ENCODE measurements at places on chromosomes 11 and 22.

DNA sequence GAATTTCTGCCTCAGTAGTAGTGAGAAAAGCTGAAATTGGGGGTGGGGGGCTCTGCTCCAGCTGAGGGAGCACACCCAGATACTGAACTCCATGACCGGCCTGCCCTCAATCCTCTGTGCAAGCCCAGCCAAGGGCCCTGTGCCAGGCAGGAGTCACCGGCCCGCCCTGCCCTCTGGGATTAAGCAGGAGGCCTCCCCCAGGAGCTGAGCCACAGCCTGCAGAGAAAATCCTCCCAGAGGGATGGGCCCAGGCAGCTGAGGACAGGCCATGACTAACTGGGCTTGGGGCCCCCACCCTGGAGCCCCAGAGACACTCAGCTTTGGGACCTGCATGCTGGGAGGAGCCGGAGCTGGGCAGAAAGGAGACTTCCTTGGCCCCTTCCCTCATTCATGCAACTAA, 48.8 kb downstream of the MN1 start:
- no peak for DNase-seq

- no peak for DNase-seq
Observed at GRCh38 chr11:78910322-78910721, 335.7 kb upstream of the NARS2 start.

- no peak for DNase-seq
Observed at GRCh38 chr22:41021613-41022454, 70.6 kb upstream of the EP300 start.

GRCh38 chr11:126101251-126101929, 38.7 kb upstream of the CDON start:
- DNase-seq = no peak

GRCh38 chr11:94450048-94450447, 43.6 kb downstream of the MRE11 start:
- no peak for DNase-seq

DNA sequence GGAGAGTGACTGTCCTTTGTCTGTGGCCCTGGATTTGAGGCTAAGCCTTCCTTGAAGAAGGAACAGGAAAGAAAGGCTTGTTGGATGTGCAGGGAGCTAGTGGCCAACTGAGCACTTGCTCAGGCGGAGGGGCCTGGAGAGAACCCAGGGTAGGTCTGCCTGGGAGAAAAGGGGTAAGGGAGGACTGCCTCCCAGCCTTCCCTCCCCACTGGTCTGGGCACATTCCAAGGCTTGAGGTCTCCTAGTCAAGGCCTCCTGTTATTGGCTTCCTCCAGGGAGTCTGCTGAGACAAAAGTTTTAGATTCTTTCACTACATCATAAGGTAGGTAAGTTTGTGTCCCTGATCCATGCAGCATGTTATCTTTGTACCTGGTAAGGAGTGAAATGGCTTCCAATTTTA, 15.2 kb downstream of the KCNQ1OT1 start:
- DNase-seq = no peak

- no peak for DNase-seq
Observed at GRCh38 chr22:25125693-25126357, 73.8 kb upstream of the CRYBB3 start.

GRCh38 chr11:96152623-96153022, 190.4 kb downstream of the MAML2 start:
- DNase-seq = no peak

GRCh38 chr11:11844272-11844671, 2.5 kb downstream of the USP47 start:
- no peak for DNase-seq

DNA sequence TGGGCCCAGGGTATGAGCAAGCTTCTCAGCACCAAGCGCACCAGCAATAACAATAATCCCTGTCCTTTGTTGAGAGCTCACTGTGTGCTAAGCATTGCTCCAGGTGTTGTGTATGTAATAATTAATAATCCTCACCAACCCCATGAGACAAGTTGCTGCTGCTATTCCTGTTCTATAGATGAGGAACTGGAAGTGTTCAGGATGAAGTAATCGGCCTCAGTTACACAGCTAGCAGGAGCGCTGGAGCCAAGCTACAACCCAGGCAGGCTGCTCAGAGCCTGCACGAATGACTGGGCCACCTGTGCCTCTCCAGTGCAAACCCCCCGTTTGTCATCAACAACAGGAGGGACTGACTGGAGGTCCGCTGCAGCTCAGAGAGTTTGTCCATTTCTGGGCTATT, 35.2 kb upstream of the CECR2 start:
- DNase-seq = no peak

DNA sequence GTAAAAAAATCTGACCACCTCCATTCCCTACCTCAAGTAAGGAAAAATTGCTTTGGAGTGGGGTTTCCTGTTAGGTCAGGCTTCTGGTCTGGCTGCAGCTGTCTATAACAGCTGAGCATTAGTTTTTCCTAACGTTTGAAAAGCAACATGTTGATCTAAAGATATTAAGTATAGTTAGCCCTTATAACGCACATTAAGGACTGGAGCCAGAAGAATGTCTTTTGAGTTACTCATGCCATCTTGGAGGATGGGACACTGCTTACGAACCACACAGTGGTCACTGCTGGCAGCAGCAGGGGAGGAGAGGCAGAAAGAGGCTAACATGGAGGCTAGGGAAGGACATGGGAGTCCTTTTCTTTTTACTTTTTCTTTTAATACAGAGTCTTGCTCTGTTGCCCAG, 44.1 kb upstream of the GDPD4 start:
- no peak for DNase-seq

DNA sequence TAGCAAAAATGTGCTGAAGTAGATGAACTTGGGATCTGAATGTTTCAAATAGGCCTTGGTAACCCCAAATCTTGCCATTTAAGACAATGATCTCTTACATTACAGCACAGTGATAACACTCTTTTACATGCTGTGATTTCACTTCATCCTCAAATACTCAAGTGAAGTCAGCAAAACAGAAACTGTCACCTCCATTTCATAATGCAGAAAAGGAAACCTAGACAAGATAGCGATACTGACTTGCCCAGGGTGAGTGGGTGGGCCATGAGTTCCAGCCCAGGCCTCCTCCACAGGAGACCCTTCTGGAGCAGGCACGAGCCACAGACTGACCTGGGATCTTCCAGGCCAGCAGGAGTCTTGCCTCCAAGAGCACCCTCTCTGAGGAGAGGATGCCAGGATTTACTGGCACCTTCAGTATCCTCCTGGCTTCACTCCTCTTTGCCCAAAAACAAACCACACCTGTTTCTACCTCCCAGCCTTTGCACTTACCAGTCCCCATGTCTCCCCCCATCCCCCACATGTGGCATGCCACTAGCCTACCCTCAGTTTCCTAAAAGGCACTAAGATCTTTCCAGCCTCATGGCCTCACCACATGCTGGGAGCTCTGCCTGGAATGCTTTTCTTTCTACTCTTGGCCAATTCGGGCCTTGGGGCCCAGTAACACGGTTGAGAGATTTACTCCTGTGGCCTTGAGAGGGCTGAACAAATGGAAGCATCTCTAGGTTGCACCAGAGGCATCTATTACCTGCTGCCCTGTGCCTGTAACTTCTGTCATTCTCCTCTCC, 1.9 kb upstream of the DGAT2 start:
- no peak for DNase-seq

GRCh38 chr22:19740586-19740985, 17.2 kb downstream of the GP1BB start:
- no peak for DNase-seq

DNA sequence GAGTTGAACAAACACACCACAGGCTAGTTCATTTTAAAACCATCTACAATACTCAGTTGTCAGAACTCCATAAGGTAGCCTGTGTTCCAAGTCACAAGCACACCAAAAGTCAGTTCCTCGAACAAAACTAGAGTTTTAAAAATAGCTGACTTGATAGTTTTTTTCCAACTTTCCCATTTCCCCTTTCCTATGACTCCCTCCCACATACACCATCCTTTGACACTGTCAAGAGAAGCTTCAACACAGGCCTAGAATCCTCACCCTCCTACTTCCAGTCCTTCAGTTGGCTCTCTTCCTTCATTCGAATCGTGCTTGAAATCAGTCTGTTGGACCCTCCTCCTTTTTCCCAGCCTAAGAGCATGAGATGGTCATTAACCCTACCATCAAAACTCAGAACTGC, 105.7 kb upstream of the AKIP1 start:
- DNase-seq = no peak

- DNase-seq = no peak
Observed at GRCh38 chr11:107669893-107670601, 41.8 kb downstream of the SLN start.

DNA sequence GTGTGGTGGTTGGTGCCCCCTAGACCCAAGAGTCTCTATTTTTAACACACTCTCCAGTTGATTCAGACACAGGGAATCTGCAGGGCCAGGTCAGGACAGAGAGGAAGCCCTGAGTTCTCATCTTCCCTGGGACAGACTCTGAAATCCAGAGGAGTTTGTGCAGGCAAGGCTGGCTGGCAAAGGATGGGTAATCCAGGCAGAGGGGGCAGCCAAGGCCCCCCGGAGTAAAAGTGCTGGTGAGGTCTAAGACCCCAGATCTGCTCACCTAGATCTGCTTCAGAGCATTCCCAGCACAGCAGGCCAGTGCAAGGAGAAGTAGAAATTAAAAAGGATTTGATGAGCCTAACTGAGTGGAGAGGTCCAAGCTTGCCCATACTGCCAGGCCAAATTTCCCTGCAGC, 40.6 kb upstream of the MN1 start:
- DNase-seq = no peak

- DNase-seq = no peak
Observed at GRCh38 chr11:77267962-77268361, 33.5 kb downstream of the GDPD4 start.

DNA sequence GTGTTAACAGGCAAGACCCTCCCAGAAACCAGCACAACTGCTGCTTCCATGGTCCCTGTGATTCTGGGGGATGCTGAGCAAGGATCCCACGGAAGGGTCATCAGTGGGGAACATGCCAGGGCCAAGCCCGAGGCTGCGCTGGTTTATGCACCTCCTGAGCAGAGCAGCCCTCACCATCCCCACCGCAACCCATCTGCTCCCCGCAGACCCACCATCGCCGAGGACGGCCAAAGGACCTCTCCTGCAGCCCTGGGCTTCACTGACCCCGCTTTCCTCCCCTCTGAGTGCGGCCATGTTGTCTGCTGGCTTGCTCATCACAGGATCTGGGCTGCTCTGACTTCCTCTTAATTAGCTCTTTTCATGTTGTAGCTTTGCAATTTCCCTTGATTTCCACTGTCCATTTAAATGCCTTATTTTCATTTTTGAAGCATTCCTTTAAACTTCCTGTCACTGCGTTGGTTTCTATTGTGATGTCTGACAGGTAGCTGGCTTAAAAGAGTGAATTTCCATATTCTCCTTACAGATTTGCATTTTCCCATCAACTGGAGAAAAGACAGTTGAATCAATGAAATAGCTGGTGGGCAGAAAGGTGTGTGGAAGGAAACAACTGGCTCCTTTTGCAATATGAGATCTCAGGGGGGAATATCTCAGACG, 14.9 kb downstream of the TP53AIP1 start:
- no peak for DNase-seq

DNA sequence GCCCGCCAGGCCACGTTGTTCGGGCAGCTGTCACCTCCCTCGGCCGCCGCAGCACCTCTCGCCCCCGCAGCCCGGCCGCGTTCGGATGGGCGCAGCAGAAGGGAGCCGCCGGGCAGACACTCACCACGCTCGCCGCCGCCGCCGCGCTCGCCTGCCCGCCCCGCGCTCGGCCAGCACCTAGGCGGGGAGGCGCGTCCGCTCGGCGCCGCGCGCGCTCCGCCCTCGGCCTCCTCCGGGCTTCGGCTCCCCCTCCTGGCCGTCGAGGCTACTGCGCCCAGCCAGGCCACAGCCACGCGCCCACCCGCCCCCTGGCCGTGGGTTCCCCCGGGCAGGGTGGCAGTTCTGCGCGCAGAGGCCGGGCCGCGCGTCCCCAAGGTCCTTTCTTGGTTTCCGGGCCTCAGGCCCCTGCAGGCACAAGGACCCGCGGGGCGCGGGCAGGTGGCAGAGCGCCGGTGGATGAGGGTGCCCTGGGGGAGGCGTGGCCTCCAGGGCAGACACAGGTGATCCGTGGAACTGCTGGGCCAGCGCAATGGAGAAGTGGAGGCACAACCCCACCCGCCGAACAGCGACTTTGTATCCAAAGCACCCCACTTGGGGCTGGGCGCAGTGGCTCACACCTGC, at the start of gene SLC25A22:
Gene SLC25A22 (minus strand): TSS at position 189 of the 621 bp plus-strand sequence. CDS start 3,275 bp downstream, outside the sequence.
- peak; percentile 65 for DNase-seq

GRCh38 chr11:78649361-78650215, 74.9 kb upstream of the NARS2 start:
- no peak for DNase-seq

DNA sequence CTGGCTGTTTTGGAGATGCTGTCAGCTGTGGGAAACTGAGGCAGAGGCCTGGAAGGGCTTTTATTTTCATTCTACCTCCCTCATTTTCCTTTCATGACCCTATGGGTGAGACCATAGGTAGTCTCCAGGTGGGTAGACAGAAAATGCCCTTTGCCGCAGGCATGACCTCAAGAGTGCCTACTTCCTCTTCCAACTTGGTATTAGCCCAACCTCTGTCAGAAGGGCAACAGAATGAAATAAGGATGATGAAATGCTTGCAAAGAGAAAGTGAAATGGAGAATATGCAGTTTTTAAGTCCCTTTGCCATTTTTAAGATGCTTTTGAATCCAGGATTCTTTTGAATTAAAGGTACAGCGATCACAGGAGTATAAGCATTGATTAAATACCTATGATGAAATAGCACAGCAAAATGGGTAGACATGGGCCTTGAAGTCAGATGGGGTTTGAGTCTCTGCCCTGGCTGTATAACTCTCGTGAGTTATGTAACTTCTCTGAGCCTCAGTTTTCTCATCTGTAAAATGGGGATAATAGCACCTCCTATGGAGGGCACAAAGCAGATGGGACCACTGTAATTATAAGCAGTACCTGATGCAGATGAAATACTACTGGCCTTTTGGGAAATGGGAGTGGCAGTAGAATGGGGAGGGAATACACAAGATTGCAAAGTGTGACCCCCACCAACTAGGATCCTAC, 3.7 kb downstream of the ASPHD2 start:
- DNase-seq = no peak

- DNase-seq = no peak
Observed at GRCh38 chr11:61418136-61418535, 11.6 kb downstream of the CPSF7 start.

DNA sequence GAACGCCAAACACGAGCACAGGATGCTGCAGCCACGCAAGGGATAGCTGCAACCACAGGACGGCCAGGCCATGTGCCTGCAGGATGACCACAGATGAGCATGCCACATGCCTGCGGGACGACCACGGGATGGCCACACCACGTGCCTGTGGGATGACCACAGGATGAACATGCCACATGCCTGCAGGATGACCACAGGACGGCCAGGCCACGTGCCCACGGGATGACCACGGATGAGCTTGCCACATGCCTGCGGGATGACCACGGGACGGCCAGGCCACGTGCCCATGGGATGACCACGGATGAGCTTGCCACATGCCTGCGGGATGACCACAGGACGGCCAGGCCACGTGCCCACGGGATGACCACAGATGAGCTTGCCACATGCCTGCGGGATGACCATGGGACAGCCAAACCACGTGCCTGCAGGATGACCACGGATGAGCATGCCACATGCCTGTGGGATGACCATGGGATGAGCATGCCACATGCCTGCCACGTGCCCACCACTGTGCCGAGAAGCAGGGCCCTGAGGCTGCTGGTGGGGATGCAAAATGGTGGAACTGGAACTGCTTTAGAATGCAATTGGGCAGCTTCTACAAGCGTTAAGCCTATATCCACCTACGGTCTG, 12.8 kb upstream of the MOB2 start:
- no peak for DNase-seq
